ENCODE measurements at places on chromosomes 7 and 10.

- DNase-seq, result peak; percentile 78
Observed at GRCh38 chr7:132782777-132783640, 206.7 kb upstream of the PLXNA4 start.

DNA sequence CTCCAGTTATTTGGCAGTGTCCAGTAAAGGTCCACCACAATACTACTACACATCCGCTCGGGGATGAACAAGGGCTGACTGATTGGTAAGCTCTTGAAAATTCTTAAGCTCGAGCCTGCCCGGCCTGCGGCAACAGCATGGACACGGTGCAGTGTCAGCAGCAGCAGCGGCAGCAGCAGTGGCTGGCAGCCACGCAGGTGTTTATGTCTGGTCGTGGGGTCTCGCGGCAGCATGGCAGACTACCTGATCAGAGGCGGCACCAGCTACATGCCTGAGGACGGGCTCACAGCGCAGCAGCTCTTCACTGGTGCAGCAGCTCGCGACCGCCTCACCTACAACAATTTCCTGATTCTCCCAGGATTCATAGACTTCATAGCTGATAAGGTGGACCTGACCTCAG is 19.6 kb upstream of the TRIM24 start:
- no peak for DNase-seq

DNA sequence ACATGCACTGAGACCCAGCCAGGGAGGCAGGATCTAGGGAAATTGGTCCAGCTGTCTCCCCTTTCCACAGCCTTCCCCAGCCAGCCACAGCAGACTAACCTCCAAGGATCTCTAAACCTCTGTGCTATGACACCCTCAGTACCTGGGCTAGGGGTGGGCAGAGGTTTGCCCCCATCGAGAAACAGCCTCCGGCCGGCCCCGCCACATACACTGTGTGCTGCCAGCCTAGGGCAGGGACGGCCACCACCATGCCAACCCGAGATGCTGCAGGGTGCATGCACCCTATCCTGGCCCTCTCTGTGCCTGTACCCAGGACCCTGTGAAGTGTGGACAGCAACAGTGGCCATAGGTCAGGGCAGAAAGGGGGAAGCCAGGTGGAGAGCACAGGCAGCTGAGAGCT is 58.1 kb downstream of the PARP12 start:
- no peak for DNase-seq

DNA sequence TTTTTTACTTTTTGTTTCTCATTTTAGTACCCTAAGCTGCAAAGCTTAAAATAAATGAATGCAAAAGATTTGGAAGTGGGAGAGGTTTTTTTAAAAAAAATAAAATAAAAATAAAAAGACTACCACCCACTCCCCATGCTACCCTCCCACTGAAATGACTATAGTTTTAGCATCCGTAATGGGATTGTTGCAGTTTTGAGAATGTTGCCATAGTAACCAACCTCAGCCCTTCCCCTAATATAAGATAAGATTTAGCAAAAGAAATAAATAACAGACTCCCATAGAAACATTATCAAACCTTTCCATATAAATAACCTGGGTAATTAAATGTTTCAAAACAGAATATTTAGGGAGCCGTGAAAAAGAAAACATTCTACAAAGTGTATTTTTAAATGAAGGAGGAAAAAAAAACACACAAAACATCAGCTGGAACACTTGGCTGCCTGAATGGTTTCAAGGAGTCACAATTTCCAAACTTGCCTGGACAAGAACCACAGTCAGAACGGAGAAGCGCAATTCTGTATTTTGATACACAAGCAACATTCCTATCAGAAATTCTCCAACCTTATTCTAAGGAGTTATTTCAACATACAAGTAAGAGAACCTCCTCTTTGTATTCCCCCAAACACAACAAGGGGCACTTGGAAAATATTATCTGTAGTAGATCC is 57.4 kb downstream of the DGKI start:
- DNase-seq, result no peak

- DNase-seq, result no peak
Observed at GRCh38 chr10:3274414-3274813, 101.8 kb upstream of the PITRM1 start.

GRCh38 chr10:1202343-1202742 is 146.2 kb downstream of the WDR37 start:
- no peak for DNase-seq

GRCh38 chr10:51860257-51860656 is 160.9 kb upstream of the CSTF2T start:
- peak; percentile 9 for DNase-seq

- no peak for DNase-seq
Observed at GRCh38 chr10:121570315-121570714, 27.9 kb downstream of the FGFR2 start.
